Stimulated activated effector memory CD8-positive, alpha-beta T cell treated with anti-CD3 and anti-CD28 coated beads, Interleukin-12 subunit alpha, Interleukin-12 subunit beta, amount 100 ng/mL, for 72 hours (primary cell): ENCODE measurements at places on chromosomes 2 and 18.

DNA sequence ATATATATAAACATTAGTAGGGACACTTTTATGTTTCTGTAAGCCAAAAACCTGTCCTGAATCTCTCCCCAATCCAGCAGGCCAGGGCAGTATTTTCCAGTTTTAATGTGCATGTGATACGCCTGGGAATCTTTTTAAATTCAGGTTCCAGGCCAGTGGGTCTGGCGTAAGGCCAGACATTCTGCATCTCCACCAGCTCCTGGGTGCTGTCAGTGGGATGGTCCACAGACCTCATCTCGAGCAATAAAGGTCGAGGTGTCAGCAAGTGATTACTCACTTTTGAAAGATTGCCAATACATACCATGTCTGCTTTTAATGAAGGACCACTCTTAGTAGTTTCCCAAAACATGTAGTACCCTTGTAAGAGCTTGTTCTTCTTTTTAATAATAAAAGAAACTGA is 189.9 kb upstream of the SH3BP4 start:
- no peak for DNase-seq

GRCh38 chr2:46984040-46984439 is 68.4 kb upstream of the MCFD2 start:
- no peak for DNase-seq

DNA sequence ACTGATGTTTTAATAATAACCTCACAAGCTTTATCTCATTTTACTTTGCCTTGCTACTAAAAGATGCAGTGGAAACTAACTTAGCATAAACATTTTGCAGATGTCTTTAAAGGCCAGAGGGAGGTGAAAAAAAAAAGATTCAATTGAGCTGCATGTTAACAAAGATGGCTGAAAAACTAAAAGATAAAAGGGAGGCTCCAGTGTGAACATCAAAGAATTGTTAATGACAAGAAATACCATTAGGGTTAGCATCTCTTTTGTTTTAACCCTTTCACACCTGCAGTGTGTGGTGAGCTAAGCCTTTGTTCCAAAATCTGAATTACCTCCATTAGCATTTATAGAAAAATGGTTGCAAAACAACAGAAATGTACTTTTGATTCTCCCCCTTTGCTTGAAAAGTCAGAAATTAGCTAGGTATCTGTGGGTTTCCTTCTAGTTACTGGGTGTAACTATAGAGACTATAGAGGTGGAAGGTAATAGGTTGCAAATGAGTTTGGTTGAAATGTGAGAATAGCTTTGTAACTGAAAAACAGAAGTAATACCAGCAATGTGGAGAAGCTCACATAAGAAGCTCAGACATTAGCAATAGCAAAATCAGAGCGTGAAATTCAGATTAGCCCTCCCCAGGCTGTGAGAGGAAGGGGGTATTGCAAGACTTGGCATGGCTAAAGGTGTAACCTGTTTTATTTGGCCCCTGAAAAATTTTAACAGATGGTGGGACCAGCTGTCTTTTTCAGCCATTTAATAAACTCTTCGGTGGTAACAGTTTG is 34.8 kb upstream of the SP5 start:
- DNase-seq = no peak

GRCh38 chr18:33541316-33541715 is 36.7 kb upstream of the ASXL3 start:
- DNase-seq = no peak

DNA sequence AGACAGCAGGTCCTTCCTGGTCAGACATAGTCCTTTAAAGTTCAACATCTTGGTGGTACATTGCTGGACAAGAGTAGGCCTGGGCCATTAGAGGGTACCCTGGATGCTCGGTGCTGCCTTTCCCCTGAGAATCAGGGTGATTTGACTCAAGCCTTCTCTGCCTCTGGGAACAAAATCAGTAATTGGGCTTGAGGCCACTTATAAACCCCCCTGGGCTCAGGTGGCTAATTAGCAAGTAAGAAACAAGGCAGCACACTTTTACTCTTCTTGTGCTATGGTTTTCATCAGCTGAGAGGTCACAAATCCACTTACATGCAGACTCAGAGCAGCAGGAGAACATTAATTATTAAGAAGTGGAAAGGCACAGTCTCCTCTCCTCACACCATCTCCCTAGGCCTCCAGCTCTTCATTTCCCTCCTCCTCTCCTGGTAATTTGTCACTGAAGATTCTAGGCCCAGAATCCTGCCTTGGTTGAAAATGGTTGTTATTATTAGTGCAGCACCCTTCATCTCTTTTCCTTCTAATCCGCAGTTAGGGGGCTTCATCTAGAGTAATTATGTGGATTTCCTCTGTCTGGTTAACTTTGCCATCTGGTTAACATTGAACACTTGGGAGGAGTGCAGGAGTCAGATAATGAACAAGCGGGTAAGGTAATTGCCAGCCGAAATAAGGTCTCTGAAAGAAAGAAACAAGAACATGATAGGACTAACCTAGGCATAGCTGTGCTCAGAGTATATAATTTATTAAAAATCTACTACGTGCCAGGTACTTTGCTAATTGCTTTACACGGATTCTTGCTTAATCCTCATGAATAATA is 29.7 kb upstream of the CASP10 start:
- no peak for DNase-seq

- DNase-seq = no peak
These were observed 69.9 kb downstream of the SGPP2 start for GRCh38 chr2:222494104-222494739.

DNA sequence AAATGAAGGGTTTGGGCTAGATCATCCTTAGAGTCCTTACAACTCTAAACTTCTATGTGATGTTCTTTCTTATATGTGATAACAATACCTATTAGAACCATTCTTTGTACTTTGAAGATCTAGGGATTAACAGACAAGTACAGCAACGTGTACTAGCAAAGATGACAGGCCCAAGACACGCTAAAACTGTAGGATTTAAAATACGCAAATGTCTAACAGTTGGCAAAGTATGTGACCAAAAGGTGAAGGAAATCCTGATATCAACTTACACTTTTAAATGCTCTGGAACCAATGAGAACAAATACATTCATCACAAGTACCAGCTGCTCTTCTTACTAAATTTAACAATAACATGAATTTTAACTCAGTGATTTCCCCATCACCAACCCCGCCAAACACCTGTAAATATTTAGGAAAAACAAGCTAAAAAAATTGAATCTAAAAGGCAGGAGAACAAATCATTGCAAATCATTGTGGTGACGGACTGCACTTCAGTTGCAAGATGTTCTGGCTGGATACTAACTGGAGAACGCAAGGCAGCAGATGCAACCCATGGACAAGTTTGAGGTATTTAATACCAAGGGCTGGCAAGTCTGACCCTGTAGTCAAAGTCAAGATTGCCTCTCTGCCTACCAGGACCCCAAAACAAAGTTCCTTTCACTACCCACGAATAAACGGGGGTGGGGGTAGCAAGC is 1.4 kb downstream of the ANKRD44 start:
- no peak for DNase-seq

- DNase-seq = no peak
These were observed 299.2 kb upstream of the MGAT5 start for GRCh38 chr2:133954636-133955035.

DNA sequence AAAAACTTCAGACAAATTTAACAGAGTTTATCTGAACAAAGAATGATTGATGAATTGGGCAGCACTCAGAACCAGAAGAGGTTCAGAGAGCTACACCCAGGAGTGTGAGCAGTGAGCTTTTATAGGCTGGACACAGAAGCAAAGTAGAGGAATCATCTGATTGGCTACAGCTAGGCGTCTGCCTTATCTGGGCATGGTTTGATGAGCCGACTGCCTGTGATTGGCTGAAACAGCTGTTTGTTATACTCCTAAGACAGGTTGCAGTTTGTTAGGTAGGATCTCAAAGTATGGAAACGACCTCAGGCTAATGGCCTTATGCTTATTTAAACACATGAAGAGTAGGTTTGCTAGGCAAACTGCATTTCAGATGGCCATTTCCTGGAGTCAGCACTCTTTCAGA is 188.9 kb downstream of the MYO1B start:
- no peak for DNase-seq

GRCh38 chr2:64876137-64876647 is 113.0 kb upstream of the SLC1A4 start:
- DNase-seq = no peak

DNA sequence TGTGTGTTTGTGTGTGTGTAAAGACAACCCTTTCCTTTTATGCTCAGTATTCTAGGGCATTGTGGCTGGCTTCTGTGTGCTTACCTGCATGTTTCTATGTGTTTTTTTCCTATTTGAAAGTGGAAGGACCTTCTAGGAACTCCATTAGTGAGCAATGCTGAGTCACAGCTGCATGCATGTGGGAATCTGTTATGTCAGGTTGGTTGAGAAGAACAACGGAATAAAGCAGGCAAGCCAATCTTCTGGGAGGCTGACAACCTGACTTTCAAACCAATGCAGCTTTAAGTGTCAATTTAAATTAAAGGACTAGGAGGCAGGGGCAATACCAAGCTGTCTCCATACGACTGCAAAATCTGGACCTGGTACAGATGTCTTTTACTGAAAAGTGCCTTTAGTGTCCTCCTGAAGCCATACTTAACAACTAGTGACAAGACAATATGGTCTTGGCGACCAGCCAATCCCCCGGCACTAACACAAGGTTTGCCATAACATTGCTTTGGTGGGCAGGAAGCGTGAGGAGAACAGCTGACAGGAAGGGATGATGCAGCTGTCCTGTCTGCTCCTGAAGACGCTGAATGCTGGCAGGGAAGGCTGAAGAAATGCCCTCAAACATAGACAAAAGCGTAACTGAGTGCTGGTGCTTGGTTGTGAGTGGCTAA is 514.7 kb upstream of the CDH7 start:
- DNase-seq = no peak

GRCh38 chr2:19543663-19544383 is 185.4 kb upstream of the OSR1 start:
- no peak for DNase-seq

DNA sequence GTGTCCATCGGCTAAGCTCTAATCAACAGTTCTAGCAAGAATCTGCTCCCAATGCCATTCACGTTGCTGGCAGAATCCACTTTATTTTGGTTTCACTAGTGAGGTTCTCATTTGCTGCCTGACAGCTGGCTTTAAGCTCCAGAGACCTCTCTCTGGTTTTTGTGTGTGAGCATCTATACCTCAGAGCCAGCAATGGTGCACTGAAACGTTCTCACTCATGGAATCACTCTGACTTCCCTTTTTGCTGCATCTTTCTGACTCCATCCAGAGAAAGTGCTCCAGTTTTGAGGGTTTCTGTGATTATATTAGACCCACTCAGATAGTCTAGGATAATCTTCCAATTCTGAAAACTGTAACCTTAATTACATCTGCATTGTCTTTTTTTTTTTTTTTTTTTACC is 596.6 kb downstream of the RNF144A start:
- DNase-seq = no peak

DNA sequence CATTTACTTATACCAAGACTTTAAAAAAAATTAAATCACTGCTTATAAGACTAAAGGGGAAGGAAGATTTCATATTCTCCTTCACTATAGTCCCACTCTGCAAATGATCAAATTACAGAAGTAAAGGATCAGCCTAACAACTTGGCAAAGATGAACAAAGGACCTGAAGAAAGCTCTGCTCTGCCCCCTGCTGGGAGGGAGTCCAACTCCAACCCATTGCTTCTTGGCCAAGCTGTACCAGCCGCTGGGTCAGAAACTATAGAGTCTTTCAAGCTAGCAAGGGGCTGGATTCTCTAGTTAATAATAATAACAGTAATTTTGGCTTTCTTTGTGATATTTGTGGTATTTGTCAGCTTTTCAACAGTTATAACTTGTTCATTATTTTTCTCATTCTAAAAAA is 927.0 kb upstream of the CRIM1 start:
- no peak for DNase-seq

- DNase-seq = peak; percentile 70
These were observed 913 bp upstream of the TRABD2A start for GRCh38 chr2:84881581-84882413.

DNA sequence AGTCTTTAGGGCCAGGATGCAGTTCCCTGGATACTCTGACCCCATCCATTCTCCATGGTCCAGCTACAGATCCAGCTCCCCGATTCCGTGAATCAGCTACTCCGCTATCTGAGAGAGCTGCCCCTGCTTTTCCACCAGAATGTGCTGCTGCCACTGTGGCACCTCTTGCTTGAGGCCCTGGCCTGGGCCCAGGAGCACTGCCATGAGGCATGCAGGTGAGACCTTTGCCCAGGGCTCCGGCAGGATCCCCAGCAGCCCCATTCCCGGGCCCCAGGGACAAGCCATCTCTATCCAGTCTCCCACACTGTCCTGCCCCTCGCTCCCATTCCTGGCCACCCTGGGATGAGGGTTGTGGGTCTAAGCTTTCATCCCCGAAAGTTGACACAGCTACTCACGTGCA is 7.5 kb downstream of the TMEM214 start:
- DNase-seq = no peak

- DNase-seq = no peak
These were observed 50.8 kb downstream of the PTPRM start for GRCh38 chr18:7617738-7618422.

GRCh38 chr2:5617796-5618195 is 74.4 kb upstream of the SOX11 start:
- no peak for DNase-seq

DNA sequence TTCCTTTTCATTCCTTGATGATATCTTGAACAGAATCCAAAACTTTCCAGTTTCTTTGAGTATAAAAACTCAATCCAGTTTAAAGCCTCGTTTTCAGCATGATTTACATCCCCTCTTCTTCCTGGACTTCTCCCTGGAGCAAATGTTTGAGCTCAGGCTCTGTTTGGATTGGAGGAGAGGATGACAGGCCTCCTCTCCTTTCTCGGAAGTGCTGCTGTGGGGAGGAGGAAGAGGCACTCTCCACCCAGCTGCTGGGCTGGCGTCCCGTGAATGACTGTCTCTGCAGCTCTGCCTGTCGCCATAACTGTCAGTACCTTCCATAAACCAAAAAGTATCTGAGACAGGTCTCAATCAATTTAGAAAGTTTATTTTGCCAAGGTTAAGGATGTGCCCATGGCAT is 238.2 kb upstream of the AGAP1 start:
- no peak for DNase-seq

GRCh38 chr2:45786836-45787357 is 135.4 kb downstream of the PRKCE start:
- no peak for DNase-seq

DNA sequence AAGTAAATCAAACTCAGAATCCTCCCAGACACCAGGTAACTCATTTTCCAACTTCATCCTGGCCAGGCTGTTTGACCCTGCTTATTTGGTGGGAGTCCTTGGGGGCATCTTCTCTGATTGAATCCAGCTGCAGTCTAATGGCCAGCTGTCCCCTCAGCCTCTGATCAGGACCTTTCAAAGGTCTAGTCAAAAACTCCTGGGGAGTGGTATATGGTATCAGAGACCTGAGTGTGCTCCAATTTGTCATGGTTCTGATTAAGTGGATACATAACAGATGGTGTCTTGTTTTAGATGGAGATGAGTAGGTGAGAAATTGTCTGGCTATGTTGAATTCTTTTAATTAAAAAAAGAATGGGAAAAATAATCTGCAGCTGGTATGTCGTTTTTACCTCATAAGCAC is 842.6 kb upstream of the ACVR2A start:
- no peak for DNase-seq

- DNase-seq = no peak
These were observed 10.4 kb downstream of the CIB4 start for GRCh38 chr2:26630669-26631360.
